ENCODE measurements at places on chromosomes 2 and 18.

DNA sequence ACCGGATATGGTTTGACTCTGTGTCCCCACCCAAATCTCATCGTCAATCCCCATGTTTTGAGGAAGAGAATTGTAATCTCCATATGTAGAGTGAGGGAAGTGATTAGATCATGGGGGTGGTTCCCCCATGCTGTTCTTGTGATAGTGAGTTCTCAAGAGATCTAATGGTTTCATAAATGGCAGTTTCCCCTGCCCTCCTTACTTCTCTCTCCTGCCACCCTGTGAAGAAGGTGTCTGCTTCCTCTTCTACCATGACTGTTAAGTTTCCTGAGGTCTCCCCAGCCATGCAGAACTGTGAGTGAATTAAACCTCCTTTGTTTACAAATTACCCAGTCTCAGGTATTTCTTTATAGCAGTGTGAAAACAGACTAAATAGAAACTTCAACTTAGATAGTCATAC, 69.5 kb downstream of the SESTD1 start:
- DNase-seq, result no peak

- DNase-seq, result no peak
Measured at GRCh38 chr2:46197672-46198071, 99.5 kb upstream of the EPAS1 start.

DNA sequence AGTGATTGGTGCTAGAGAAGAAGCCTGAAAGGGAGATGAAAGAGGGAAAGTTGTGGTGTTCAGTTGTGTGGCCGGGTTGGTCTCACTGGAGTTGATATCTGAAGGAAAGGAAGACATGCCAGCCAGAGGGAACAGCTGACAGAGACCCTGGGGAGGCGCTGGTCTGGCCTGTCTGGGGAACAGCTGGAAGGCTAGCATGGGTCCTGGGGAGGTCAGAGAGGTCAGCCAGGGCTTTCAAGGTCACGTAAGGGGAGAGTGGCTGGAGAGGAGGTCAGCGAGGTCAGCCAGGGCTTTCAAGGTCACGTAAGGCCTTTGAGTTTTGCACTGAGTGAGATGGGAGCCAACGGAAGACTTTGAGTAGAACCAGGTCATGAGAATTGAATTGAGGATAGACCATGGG, 11.0 kb downstream of the DYSF start:
- no peak for DNase-seq

GRCh38 chr2:167140767-167141166, 252.5 kb downstream of the XIRP2 start:
- no peak for DNase-seq

GRCh38 chr2:132477962-132478361, 61.4 kb downstream of the GPR39 start:
- DNase-seq, result no peak

DNA sequence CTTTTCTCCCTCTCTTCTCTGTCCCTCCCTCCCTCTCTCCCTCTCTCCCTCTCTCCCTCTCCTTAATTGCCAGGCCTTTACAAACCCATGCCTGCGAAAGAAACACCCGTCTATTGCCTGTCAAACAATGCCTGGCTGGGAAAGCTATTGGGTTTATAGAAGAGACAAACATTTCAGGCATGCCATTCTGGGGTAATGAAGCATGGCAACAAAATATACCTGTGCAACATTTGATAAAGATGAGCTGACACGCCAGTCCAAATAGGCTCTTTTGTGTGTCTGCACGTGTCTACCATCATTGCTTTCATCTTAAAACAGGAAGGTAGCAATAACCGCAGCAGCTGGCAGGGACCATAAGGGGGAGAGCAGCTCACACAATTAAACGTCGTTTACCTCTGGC, 282.1 kb downstream of the ZNF516 start:
- DNase-seq, result no peak

GRCh38 chr2:53881986-53882385, 22.2 kb upstream of the GPR75 start:
- no peak for DNase-seq

GRCh38 chr2:198873503-198874471, 584.0 kb downstream of the SATB2 start:
- no peak for DNase-seq

DNA sequence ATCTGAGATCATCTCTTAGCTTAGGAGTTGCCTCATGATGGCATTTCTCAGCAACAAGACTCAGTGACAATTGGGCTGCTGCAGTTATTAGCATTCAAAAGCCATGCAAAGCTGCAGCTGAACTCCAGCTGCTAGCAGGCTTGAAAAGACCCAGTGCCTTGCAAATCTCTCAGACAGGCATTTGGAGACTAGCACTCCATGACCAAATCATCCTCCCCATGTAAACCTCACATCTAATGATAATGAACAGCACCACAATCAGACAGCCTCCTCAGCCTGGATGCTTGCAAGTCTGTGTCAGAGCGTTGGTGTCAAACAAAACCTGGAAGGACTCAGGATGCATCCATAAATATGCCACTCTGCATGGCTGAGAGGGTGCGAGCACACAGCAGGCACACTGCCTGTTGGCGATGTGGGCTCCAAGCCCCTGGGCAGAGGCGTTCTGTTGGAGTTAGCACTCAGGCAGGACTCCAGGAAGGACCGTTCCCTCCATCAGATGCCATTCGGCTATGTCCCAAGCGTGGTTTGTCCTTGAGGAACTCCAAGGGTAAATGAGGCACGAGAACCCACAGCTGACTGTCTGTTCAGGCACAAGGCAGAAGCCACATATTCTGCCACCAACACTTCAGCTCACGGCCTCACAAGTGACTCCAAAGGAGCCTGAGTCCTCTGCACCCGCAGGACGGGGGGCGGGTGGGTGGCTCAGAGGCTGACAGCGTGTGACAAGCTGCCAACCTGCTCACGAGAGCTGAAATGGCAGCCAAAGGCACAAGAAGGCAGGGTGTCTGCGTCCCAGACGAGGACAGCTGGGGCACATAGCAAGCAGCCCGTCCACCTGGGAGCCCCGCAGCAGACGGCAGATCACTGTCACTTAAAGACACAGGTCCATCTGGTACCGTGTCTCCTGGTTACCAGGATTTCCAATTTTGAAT, 183.8 kb downstream of the MYT1L start:
- DNase-seq, result no peak

- no peak for DNase-seq
Measured at GRCh38 chr2:19887510-19887909, 14.3 kb downstream of the TTC32 start.

DNA sequence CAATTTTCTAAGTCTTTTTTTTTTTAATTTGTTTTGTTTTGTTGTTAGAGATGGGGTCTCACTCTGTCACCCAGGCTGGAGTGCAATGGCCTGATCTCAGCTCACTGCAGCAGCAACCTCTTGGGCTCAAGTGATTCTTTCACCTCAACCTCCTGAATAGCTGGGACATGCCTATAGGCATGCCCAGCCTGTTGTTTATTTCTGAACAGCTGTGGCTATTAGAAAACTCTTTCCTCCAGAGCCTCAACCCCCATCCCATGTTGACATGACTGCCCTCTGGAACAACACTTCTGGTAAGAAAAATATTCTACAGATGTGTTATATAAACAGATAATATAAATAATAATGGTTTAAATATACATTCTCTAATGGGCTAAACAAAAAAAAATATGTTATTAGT, 44.4 kb upstream of the TWSG1 start:
- DNase-seq, result no peak

DNA sequence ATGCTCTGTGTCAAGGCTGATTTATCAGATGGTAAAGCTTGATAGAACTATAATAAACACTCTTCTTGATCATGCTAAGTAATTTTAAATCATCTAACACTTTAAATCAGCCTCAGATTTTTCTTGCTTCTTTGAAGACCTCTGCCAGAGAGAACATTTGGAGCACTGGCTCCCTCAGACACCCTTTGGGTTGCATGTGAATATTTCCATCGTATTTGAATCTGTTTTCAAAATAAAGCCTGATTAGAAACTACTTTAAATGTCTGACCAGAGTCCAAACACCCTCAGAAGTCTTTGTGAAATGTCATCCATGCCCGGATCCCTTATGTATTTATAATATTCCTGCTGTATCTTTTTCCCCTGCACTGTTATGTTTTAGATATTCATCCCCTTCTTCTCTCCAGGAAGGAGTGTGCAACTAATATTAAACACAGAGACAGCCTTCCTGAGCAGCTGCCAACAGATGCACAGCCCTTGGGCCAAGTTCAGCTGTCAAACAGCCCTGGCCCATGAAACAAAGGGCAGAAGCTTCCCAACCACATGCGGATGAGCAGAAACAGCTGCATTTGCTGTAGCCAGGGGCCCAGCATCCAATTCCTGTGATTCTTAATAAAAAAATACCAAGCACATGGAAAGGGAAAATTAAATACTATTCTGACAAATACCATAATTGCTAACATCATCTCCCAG, 46.5 kb downstream of the DPP10 start:
- no peak for DNase-seq

DNA sequence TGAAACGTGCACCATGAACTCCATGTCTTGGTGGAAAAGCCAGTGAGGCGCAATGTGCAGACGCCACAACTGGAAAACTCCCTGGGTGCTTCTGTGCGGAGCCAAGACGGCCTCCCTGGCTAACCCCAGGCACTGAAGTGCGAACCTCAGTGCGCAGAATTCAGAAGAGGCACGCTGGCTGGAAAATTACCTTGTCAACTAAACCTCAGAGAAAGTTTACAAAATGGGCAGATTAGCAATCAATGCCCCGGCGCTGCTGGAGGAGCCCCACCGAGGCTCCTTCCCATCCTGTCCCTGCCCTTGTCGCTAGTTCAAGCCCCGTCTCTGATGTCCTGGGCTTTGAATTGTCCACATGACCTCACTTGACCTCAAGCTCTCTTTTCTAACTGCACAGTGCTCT, 22.2 kb downstream of the SNORC start:
- no peak for DNase-seq

DNA sequence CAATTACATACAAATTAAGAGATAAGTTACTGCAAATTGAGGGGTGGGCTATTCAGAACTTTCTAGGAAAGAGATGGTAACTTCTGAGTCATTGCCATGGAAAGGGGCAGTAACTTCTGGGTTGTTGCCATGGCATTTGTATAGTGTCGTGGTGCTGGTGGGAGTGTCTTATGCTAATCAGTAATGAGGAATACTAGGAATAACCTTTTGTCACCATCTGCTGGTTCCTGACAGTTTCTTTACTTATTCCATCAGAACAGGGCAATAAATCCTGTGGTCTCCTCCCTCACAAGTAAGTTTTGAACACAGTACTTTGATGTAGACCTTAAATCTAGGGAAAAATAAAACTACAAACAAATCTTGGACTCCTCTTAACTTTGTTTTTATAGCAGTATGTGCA, 435.4 kb downstream of the BCL11A start:
- no peak for DNase-seq

GRCh38 chr2:109176928-109177327, 47.9 kb downstream of the SH3RF3 start:
- no peak for DNase-seq

GRCh38 chr2:46126571-46126970, 170.6 kb upstream of the EPAS1 start:
- no peak for DNase-seq

- no peak for DNase-seq
Measured at GRCh38 chr2:202122980-202123720, 50.1 kb downstream of the KIAA2012 start.

DNA sequence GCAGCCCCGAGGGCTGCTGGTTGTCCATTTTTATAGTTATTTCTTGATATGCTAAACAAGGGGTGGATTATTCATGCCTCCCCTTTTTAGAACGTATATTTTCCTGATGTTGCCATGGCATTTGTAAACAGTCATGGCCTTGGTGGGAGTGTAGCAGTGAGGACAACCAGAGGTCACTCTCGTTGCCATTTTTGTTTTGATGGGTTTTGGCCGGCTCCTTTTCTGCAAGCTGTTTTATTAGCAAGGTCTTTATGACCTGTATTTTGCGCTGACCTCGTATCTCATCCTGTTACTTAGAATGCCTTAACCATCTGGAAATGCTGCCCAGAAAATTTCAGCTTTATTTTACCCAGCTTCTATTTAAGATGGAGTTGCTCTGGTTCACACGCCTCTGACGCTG, 825.8 kb upstream of the CDH2 start:
- no peak for DNase-seq

DNA sequence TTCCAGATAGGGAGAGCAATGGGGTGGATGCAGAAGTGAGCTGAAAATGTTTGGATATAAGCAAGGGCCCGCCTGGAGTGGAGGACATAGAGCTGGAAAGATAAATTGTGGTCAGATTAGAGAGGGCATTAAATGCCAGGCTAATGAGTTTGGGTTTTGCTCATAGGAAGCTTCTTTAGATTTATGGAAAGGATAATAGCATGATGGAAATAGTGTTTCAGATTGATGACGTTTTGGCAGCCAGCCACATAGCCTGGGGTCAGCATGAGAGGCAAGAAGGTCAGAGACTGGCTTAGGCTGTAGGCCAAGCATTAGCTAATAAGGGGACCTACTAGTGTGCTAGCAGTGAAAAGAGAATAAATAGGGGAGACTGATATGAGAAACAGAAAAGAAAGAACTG, 321.6 kb downstream of the STK39 start:
- DNase-seq, result no peak

DNA sequence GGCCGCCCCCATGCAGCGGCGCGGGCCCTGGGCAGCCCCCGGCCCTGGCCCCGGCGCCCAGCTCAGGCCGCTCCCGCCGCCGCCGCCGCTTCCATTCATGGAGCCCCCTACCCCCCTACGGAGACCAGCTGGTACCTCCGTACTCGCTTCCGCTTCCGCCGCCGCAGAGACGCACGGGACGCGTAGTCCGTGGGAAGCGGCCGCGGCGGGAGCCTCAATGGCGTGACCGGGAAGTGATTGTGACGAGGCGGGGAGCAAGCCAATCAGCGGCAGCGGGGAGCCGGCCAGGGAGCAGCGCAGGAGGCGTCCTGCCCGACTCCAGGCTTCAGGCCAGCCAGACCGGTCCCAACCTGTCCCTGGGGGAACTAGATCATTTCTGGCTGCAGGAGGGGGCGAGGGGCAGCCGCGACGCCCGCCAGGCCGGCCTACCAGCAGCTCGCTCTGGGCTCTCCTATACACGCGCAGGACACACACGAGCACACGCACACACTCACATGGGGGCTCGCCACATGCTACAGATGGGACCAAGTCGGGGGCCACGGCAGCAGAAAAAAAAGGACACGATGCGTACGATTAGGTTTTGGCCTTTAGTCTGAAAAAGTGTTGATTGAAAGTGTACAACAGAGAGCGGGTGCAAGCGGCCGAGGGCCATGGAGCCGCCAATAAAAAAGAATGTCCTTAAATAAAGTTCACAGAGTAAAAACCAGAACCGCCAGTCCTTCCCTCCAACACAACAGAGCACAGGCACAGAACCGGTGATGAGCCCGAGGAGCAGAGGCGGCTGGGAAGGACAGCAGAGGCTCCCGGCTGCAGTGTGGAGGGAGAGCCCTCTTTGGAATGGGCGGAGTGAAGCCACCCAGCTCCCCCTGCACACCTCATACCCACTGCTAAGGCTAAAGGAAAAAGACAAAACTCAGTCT, at the start of gene ZNF513:
ZNF513 (minus strand) TSS at position 109 of the 920 bp plus-strand sequence. CDS start 208 bp downstream, outside the sequence.
- peak; percentile 86 for DNase-seq

GRCh38 chr2:166916987-166917386, 28.7 kb downstream of the XIRP2 start:
- DNase-seq, result no peak

GRCh38 chr2:121529439-121530211, 1.1 kb upstream of the RNU4ATAC start:
- no peak for DNase-seq

GRCh38 chr18:25180973-25181548, 170.9 kb downstream of the ZNF521 start:
- DNase-seq, result no peak

- DNase-seq, result no peak
Measured at GRCh38 chr2:66364495-66365333, 70.2 kb upstream of the MEIS1 start.

All from activated CD4-positive, alpha-beta T cell treated with anti-CD3 and anti-CD28 coated beads for 4 hours (primary cell).